ENCODE measurements at places on chromosomes 11 and 22. TPM values are rescaled to one million over a fixed set of nuclear protein-coding genes. Genes with fewer than 3 reads are reported as not detected.

Gene CSF2RB
- total RNA-seq, result 10.5 TPM

Gene THY1
- total RNA-seq, result 1.3 TPM

Gene BATF2
- 1.2 TPM for total RNA-seq

Gene IL18
- total RNA-seq, result 5.2 TPM

Gene TRIM48
- total RNA-seq, result not detected

Gene SNU13
- total RNA-seq, result 22.3 TPM

Gene GUCD1
- total RNA-seq, result 176 TPM

Gene OR8G5
- total RNA-seq, result not detected

Gene RASL10A
- total RNA-seq, result 0.75 TPM

Gene RHOD
- total RNA-seq, result 7.8 TPM

Gene KCNC1
- not detected for total RNA-seq
